NCI-H2171 (cell line): ENCODE measurements at places on chromosomes 12 and 14.

GRCh38 chr14:104467641-104468040, 111.9 kb upstream of the C14orf180 start:
- DNase-seq: no peak

DNA sequence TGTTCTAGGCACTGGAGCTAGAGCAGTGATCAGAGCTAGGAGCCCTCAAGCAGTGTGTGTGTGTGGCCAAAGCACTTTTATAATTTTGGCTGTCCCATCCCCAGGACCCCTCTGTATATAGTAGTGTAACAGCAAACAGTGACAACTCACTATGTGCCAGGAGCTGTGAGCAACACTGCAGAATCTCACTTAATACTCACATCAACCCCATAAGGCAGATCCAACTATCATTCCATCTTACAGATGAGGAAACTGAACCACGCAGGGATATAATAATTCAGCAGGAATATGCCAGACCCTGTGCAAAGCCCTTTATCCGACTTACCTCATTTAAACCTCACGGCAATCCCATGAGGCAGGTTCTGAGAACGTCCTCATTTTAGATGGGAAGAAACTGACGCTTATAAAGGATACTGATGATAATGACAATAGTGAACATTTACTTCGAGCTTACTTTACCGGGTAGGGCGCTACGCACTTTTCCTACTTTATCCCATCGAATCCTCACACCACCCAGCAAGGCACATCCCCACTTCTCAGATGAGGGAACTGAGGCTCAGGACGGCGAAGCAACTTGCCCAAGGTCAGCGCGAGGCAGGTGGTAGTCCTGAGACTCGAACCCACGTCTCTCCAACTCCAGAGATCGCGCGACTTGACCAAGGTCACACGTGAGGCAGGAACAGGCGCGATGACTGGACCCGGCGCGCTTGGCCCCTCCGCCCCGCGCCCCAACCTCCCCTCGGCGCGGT, 687 bp downstream of the RAB35 start:
- DNase-seq: peak; percentile 11

- peak; percentile 69 for DNase-seq
Observed at GRCh38 chr14:66017927-66018326, 468.2 kb upstream of the CCDC196 start.

DNA sequence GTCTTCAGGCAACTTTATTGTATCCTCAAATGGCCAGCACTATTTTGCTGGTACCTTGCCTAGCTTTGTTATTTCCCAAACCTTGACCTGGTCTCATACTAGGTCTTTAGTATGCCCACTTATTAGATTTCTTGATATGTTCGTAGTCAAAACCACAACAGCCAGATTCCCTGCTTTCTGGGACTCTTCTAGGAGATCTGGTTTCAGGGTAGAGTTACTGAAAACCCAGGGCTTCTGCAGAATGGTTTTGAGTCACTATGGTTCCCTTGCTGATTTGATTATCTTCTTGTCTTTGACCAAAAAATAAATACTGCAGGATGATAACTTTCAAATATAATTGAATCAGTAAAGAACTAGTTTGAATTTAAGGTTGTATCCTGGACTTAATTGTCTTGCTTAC, 211.2 kb downstream of the FUT8 start:
- no peak for DNase-seq

- no peak for DNase-seq
Observed at GRCh38 chr14:74763803-74764531, 851 bp downstream of the YLPM1 start.

DNA sequence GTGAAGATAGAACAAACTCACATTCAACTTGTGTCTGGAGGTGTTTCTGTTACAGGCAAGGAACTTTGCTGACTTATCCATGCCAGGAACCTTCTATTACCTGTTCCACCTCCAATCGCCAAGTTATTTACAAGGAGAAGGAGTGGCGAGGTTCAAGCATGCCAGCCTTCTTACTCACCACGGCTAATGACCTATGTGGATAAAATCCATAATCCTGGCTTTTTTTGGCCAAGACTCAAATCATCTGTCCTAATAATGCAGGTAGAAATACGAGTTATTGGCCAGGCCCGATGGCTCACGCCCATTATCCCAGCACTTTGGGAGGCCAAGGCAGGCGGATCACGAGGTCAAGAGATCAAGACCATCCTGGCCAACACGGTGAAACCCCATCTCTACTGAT, 241.6 kb downstream of the TMEM132D start:
- no peak for DNase-seq
